Diencephalon (tissue), 1 donor: ENCODE measurements at places on chromosomes 1 and 21. TPM values are rescaled to one million over a fixed set of nuclear protein-coding genes. Genes with fewer than 3 reads are reported as not detected.

Gene TRIM45
- total RNA-seq: 4.8 TPM

Gene PALMD
- total RNA-seq: 12.2 TPM

Gene MCOLN3
- 0.23 TPM for total RNA-seq

Gene MIXL1
- not detected for total RNA-seq

Gene GBP4
- total RNA-seq: 1.8 TPM

Gene EPS15
- 247 TPM for total RNA-seq

Gene AVPR1B
- 0.23 TPM for total RNA-seq

Gene TSACC
- total RNA-seq: not detected

Gene PKP1
- total RNA-seq: 0.92 TPM
